ENCODE measurements at places on chromosomes 6 and 20.

DNA sequence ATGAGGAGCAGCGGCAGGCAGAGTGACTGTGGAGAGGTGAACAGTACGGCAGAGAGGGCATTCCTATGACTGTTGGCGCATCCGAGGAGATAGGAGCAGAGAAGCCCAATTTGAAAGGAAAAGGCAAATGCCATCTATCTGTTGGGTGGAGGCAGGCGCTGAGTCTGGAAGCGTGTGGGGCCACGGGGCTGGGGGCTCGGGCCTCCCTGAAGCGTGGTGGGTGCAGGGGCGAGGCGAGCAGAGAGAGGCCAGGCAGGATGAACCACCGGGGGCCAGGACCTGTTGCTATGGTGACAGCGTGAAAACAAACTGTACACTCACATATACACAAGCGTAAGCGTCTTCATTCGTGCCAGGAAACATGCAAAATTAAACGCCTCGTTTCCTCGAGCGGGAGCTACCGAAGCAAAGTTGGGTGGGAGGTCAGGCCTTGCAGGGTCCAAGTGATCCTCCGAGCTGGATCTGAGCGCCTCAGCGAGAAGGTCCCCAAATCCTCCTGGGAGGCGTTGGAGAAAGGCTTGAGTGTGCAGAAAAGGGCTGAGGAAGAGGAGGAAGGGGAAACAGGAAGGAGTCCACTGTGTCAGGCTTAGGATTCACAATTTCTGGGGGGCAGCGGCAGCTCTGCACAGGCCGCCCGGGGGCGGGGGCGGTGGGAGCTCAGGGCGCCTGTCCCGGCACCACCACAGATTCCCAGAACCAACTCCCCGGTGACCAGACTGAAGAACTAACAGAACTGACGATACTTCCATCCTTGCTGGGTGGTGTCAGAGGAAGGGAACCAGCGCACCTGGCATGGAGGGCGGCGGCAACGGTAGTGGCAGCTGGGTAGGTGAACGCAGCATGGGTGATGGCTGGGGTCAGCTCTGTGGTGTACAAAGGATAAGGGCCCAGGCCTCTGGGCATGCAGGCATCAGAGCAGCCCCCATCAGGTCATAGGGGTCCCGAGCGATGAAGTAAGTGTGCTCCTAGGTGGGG, 68.2 kb downstream of the KHDC1L start:
- no peak for DNase-seq

DNA sequence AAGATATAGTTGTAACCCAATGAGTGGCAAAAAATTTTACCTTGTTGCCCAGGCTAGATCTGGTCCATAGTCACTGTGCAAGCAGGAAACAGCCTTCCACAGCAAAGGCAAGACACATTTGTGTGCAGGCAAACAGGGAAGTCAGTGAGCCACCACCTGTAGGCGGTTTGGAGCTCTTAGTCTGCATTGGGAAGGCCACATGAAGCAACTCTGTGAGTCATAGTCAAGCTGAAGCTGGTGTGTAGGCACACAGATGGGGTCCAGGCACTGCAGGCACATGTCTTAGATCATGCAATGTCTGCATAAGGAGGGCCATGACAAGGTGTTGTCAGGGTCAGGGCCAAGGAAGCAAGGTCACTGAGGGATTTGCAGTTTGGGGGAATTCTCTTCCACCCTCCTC, 543.2 kb upstream of the EPHA7 start:
- no peak for DNase-seq

DNA sequence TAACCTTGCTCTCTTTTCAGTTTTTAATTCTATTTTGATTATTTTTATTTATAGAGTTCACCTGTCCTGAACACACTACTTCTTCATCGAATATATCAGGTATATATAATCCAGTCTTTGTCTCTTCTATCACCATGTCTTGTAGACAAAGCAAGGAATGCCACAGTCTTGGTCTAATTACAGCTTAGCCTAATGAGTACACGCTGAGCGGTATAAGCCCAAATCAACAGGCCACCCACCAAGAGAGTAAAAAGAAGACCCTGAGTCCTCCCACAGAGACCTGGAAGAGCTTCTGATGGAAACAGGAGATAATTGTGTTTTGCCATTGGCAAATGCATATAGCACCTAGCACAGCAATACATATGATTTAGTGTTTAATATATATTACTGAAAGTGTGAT, 68.7 kb upstream of the TCF21 start:
- DNase-seq: no peak

DNA sequence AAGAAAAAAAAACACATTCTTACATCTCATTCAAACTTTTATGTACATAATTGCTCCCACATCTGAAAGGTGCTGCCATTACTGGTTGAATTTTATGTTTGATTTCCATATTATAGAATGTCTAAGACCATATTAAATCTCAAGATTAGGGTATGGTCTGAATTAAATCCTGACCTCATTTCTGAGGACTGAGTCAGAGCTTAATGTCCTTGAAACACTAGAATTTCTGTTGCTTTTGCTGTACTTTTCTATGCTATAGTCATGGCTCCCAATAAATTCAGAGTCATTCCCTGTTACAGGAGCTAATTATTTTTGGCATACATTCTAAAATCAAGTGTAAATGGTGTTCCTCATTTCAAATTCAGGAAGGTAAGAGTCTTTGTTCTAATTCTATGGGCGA, 285.3 kb upstream of the MANEA start:
- DNase-seq: peak; percentile 52

DNA sequence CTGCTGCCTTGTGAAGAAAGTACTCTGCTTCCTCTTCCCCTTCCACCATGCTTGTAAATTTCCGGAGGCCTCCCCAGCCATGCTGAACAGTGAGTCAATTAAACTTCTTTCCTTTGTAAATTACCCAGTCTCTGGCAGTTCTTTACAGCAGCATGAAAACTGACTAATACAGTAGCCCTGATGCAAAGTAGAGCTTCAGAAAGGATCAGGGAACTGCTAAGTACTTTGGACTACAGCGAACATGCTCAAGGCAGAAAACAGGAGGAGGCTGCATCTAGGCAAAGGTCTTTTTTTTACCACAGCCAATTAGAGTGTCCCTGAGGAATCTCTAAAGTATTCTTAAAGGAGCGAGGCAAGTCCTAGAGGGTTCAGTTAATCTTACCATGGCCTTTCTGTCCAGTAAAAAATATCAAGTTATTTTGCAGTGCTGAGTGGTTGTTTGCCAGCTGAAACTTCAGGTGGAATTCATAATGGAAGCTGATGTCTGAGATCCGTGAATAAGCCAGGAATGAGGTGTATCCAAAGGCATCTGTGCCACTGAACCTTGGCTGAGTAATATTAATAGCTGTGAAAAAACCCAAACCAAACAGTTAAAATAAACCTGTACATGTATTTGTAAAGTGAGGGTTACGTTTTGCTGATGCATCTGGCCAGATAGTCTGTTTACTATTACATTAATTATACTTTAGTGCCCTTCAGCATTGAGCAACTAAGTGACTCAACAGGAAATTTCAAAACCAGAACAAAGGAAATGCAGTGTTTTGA, 170.4 kb downstream of the PHF3 start:
- DNase-seq: peak; percentile 91

DNA sequence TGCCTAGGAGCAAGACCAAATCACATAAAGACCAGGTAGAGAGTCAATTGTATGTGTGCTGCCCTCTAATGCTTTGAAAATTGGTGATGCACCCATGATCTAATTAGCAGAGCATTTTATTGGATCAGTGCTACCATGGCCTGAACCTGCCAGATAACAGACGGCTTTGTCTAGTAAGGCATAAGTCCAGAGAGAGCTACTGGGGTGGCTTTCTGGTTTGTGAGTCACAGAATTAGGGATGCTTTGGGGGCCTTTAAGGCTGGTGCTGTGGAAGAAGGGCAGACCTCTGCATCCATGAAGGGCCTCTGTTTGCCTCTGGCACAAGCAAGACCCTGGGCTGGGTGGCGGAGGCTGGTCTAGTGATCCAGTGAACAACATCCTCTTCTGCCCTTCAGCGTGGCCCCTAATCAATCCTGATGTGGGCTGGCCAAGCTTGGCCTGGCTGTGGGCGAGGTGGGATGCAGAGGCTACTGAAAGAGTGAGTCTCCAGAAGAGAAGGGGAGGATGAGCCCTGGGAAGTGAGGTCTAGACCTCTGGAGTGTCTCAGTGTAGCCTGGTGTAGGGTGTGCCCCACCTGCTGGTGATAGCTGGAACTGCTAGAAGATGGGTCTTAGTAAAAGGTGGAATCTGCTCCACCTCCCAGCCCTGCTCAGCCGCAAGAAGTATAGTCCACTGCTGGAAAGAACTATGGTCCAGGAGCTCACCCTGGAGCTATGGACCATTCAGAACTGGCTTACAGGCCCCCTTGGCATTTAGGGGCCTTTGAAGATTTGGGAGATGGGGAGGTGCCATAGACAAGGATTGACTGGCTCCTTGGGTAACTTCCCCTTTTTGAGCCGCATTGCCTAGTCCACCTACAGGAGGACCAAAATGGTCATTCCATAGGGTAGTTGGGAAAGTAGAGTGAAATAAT, 36.7 kb upstream of the AAR2 start:
- DNase-seq: peak; percentile 75

DNA sequence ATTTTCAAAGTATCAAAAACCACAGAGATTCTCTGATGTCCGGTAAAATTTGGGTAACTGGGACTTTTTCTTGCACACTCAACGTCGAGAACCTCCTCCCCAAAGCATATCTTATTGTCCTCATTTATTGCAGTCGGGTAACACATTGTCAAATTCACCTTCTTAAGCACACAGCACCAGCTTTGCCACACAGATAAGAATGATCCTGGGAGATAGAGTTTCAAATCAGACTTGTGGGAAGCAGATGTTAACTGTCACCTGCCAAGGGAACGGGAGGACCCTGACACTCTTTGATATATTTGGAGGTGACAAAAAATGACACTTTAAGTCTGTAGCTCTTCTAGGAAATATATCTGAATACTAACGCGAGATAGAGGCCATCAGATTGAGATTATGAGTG, 282.1 kb upstream of the BMP2 start:
- no peak for DNase-seq

DNA sequence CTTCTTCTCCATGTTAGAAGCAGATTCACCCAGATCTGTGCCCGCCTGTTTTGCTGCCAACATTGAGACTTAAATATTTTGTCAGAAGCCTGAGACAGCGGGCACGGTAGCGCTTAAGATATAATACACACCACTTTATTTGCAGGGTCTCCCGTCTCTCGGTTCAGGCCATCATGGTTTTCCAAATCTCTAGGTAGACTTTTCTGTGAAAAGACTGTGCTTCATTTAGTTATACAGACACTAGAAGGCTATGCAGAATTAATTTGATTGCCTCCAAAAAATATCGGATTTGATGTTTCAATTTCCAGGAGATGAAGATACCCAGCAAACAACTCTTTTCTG, 598 bp downstream of the TBP start:
- no peak for DNase-seq

GRCh38 chr6:11785774-11786579, 7.4 kb upstream of the ADTRP start:
- no peak for DNase-seq

DNA sequence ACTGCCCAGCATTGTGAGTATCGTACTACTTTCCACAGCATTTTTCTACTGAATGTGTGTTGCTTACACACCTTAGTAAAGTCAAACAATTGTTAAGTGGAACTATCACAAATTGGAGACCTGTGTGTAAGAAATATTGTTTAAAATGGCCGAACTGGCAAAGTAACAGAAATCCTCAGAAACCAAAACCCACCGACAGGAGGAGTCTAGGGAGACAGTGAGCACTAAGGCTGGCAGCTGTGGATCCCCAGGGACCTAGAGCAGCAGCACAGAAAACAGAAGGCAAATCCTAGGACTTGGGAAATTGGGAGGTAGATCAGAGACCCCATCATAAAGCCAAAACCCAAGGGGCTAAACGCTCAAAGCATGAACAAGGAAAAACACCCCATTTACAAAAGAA, 69.9 kb downstream of the SESN1 start:
- DNase-seq: peak; percentile 8

DNA sequence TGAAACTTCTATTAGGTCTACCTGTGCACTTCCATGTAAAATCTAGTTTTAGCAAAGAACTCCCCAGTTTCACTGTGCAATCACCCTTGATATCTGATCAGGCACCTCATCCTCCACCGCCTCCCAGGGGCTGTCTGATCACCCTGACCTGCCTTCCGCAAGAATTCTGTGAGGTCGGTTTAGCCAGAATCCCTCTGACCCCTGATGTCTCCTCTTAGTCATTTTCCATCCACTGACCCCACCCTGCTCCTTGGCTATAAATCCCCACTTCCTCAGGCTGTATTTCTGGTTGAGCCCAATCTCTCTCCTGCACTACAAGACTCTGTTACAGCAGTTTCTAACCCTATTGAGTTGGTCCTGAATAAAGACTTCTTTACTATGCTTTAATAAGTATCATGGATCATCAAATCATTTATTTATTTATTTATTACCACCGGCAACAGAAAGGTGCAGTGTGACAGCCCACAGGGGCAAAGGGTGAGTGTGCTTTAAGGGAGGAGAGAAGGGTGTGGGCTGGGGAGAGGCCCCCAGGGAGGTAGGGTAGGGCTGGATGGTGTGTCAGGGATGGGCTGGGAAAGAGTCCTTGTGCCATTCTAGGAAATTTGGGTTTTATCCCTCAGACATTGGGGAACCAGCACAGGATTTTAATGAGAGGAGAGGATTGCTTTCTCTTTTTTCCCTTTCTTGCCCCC, 11.2 kb upstream of the SERPINB6 start:
- no peak for DNase-seq
